ENCODE measurements at places on chromosomes 2 and 18. TPM values are rescaled to one million over a fixed set of nuclear protein-coding genes. Genes with fewer than 3 reads are reported as not detected.

- DNase-seq: no peak
Observed at GRCh38 chr2:217706095-217706494, 296.7 kb downstream of the TNS1 start.

GRCh38 chr2:238843476-238843875 is 4.4 kb upstream of the TWIST2 start:
- DNase-seq: no peak

GRCh38 chr2:48448274-48449061 is 81.5 kb upstream of the STON1 start:
- peak; percentile 29 for DNase-seq

DNA sequence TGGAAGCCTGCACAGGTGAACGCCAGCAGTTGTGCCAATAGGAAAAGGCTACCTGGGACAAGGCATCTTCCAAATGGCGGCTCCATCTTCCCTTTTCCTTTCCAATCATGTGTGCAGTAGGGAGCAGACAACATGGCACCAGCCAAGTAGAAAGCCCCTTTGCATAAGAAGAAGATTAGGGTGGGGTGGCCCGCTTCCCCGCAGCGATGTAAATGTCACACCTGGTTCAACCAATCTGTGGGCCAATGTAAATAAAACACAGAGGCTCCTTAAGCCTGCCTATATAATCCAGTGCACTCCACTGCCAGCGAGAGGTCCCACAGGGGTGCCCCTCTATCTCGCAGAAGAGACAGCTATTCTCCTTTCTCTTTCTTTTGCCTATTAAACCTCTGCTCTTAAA is 468.4 kb upstream of the CRIM1 start:
- no peak for DNase-seq

GRCh38 chr2:154814856-154815255 is 116.4 kb downstream of the KCNJ3 start:
- DNase-seq: no peak

CAPN14 gene
- total RNA-seq: not detected

- DNase-seq: no peak
Observed at GRCh38 chr2:10780491-10780820, 32.1 kb downstream of the PDIA6 start.

SLC9A4 gene
- not detected for total RNA-seq

SCN1A gene
- total RNA-seq: not detected

- DNase-seq: no peak
Observed at GRCh38 chr2:69490486-69490885, 53.3 kb upstream of the NFU1 start.

GRCh38 chr2:18123211-18123570 is 244.7 kb downstream of the KCNS3 start:
- DNase-seq: peak; percentile 16

- DNase-seq: peak; percentile 26
Observed at GRCh38 chr2:74834792-74835755, 1.1 kb downstream of the HK2 start.

FHOD3 gene
- not detected for total RNA-seq

GRCh38 chr18:11565716-11566115 is 43.7 kb upstream of the SLC35G4 start:
- DNase-seq: no peak

- DNase-seq: no peak
Observed at GRCh38 chr18:9649164-9649540, 34.8 kb upstream of the PPP4R1 start.

- no peak for DNase-seq
Observed at GRCh38 chr18:10057401-10057893, 143.6 kb downstream of the VAPA start.

DNA sequence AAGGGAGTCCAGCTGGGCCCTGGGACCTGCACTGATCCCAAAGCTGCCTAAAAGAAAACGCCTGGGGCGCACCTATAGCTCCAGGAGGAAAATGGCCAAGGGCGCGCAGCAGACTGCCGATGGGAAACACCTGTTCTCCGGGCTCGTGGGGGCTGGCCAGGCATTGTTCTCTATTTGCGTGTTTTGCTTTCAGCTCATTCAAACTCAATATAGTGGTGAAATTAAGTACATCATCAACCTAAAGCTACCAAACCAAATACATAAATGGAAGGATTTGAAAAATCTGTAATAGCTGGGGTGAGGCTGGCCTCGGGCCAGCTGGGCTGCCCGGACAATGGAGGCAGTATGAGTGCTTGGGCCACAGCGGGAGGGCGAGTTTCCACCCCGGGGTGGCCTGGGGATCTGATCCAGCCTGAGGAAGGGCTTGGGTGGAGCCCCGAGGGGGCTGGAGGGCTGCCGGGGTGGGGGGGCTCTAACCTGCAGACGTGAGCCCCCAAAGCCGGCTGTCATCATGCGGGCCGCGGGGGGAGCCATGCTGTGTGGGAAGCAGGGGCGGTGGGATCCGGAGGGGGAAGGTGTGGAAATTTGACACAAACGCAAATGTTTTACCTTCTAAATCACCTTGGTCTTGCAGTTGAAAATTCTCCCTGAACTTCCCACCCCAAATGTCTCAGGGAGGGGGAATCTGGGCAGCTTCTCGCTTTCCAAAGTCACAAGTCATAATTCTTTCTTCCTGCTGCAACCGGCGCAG is 77.6 kb downstream of the ASB1 start:
- DNase-seq: no peak

- peak; percentile 3 for DNase-seq
Observed at GRCh38 chr2:29224693-29225551, 109.7 kb downstream of the CLIP4 start.

DNA sequence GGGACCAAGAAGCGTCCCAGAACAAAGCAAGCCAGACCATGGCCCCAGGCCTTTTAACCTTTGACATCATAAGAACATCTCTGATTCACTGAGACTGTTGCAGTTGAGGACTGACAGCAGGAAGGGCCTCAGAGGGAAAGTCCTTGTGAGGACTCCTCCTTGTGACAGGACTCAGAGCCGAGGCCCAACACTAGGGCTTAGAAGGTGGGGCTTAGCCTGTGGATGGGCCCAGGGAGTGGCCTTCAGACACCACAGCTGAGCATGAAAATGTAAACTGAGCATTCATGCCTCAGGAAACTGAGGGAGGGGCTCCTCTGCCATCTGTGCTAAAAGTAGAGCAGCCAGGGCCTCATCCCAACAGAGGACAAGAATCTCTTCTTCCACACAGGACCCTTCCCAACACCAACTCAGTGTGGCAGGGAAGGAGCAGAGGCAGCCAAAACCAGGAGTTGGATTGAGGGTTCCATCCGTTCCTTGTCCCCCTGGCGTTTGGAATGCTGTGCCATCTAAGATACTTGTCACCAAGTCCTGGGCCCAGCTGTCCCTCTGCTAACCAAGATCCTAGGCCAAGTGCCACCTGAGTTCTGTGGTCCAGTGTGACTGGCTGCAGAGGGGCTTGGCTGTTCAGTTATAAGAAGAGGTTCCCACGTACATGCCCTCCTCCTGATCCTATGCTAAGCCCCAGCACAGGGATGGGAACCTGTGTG is 37.5 kb upstream of the CAB39 start:
- no peak for DNase-seq

- no peak for DNase-seq
Observed at GRCh38 chr18:6865251-6865650, 135.7 kb downstream of the ARHGAP28 start.

DNA sequence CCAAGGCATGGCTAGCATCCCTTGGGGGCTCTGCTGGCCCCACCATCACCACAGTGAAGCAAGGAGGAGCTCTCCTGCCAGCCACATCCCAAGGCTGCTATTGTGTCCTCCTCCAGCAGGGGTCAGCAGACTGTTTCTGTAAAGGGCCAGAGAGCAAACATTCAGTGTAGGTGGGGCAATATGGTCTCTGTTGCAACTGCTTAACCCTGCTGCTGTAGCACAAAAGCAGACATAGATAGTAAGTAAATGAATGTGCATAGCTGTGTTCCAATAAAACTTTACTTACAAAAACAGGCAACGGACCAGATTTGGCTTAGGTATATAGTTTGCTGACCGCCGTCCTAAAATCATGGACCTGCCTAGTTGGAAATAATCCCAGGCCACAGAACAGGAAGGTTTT is 36.4 kb upstream of the ZBTB7C start:
- DNase-seq: peak; percentile 59

DNA sequence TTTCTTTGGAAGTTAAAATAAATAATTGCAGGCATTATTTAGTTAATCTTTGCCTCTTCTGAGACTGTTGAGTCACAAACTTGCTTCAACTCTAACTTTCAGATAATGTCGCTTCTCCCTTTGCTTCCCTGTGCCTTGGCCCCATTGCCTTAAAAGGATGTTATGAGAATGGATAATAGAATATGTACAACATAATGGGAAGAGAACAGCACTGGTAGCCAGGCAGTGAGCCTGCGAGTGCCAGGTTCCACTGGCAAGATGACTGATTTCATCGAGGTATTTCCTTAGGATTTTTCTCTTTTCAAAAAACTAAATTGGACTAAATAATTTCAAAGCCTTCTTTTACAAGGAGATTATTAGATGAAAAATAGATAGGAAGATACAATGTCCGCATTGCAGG is 420.9 kb downstream of the TGIF1 start:
- peak; percentile 81 for DNase-seq

PIEZO2 gene
- total RNA-seq: not detected

DNA sequence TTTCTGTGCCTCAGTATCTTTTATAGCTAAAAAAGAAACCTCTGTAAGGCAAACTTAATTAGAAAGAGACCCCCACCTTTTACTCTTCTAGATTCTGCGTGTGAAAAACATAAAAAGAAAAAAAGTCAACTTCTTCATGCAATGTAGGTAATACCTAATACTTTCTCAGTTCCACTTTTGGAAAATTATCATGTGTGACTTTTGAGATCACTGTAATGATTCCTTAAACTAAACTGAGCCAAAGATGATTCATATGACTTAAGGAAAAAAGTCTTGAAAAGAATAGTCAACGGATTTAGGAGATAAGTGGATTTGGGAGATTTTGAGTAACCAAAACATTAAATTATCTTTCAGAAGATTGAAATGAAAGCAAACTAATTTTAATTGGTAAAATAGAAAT is 48.9 kb downstream of the PLEKHA3 start:
- no peak for DNase-seq

GRCh38 chr2:20208476-20208859 is 16.5 kb downstream of the SDC1 start:
- no peak for DNase-seq

CTAGE1 gene
- not detected for total RNA-seq

- DNase-seq: no peak
Observed at GRCh38 chr2:148614014-148614321, 30.6 kb upstream of the EPC2 start.

WNT6 gene
- total RNA-seq: 0.14 TPM

DNA sequence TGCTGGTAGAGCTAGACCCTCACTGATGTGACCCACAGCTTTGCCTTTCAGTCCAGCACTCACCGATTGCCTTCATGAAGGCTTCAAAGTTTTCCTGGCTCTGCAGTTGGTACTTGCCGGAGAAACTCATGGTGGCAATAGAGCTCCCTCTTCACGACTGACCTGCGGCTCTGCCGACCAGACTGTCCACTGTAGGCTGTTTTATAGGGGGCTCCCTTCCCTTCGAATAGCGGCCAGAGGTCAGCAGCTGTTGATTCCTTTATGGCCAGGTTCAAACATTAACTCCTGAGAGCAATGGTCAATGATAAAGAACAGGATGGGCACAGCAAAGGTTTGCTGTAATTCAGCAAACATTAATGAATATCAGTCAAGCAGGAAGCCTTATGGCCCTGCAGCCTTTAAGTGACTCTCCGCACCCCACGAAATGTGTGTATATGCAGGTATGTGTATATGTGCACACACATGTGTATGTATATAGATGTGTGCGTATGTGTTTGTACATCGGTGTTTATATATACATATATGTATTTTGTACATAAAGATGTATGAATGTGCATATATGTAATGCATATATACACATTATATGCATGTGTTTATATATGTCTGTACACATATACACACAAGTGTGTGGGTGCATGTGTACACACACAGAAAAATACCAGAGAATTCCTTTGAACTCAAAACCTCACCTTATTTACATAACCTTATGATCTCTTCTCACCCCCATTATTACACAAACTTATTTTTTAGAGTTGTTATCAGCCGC is at the start of gene FABP1:
FABP1 (minus strand) TSS at position 175 of the 766 bp plus-strand sequence; CDS start at position 130, 45 bp downstream.
- no peak for DNase-seq

- no peak for DNase-seq
Observed at GRCh38 chr18:3760741-3761140, 310.8 kb downstream of the TGIF1 start.

PIKFYVE gene
- 21.2 TPM for total RNA-seq

RFTN2 gene
- total RNA-seq: not detected

DNA sequence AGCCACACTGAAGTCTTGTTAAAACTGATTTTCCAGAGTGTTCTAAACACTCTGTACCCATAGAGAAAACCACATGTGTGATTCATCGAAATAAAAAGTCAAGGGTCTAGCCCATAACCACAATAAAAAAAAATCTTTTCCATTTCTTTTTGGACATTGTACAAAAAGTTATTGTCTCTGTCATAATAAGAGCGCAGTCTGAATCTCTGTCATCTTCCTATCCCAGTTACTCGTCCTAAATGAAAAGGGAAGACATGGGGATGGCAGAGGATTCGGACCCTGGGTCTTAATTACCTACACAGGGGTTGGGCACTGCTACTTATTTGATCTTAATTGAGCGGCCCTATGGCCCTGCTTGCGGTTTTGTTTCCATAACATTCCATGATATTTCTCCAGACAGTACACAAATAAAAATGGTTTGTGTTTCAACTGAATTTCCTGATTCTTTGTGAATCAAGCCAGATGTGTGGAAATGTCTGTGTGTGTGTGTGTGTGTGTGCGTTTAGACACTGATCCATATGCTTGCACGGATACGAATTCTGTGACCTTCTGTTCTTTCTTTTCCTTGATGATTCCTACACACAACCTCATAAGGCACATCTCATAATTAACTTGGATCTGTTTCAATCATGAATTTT is 133.4 kb upstream of the SPATS2L start:
- DNase-seq: no peak

TMEM37 gene
- 3.1 TPM for total RNA-seq

DNA sequence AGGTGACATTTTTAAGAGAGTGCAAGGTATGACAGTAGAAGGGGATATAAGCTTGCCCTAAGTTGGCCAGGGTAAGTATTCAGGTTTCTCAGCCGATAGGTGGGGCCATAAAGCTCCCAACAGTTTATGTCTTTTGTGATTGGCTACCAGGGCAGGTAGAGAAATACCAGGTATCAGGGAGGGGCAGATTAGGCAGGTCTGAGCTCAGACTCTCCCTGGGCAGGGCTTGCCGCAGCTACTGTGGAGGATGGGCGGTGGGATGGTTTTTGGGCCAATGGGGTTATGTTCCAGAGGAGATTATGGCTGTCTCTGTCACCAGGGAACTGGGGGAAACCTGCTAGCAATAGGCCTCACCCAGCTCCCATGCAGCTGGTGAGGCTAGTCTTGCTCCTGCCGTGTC is 211.6 kb downstream of the PTH2R start:
- DNase-seq: no peak

Data from G401 (cell line).